NCI-H345 (cell line): ENCODE measurements at places on chromosomes 3 and 15.

- peak; percentile 90 for DNase-seq
Observed at GRCh38 chr3:124520970-124521369, 209.3 kb upstream of the UMPS start.

GRCh38 chr3:13072239-13072599, 1.0 kb downstream of the IQSEC1 start:
- peak; percentile 59 for DNase-seq

GRCh38 chr3:8607234-8608040, 37.2 kb downstream of the SSUH2 start:
- DNase-seq, result peak; percentile 6

DNA sequence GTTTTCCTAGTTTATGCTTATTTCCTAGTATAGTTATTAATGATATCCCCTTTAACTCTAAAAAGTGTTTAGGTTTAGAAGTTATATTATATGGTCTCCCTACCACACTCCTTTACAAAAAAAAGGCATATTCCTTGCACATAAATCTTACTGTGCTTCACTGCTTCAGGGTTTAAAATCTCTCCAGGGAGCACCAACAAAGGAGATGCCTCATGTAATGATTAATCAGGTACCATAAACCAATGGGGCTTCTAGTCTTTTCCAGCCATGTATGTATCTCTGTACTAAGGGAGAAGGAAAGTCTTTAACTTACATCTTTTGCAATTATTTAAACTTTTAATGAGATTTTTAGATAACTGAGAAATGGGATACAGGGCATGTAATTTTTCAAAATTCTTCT, 91.5 kb upstream of the RBMS3 start:
- DNase-seq, result no peak

- DNase-seq, result peak; percentile 61
Observed at GRCh38 chr15:74727727-74728126, 2.4 kb upstream of the CYP1A1 start.

DNA sequence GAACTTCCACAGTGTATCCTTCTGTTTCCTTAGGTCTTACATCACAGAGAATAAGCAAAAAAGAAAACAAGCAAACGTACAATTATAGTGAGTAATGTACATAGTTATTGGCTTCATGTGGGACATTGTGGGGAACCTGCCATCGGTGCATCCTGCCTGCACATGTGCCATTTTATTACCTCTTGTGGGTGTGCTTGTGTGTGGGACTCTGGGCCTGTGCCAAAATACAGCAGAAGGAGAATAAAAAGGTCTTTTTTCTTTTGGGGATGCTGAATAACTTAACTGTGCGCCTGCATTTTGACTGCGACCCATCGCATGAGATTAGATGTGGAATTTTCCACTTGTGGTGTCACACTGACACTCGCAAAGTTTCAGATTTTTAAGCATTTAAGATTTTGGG, 169.6 kb upstream of the DCBLD2 start:
- DNase-seq, result no peak
